ENCODE measurements at places on chromosomes 11 and 22. TPM values are rescaled to one million over a fixed set of nuclear protein-coding genes. Genes with fewer than 3 reads are reported as not detected.
A peak's percentile ranks its signal among the peaks of the same experiment; 100 is the strongest.

GRCh38 chr22:22884888-22885840 is 2.5 kb upstream of the IGLL5 start:
- DNase-seq, result no peak

- DNase-seq, result no peak
These were observed 202.9 kb downstream of the GRIK4 start for GRCh38 chr11:120714438-120714837.

DNA sequence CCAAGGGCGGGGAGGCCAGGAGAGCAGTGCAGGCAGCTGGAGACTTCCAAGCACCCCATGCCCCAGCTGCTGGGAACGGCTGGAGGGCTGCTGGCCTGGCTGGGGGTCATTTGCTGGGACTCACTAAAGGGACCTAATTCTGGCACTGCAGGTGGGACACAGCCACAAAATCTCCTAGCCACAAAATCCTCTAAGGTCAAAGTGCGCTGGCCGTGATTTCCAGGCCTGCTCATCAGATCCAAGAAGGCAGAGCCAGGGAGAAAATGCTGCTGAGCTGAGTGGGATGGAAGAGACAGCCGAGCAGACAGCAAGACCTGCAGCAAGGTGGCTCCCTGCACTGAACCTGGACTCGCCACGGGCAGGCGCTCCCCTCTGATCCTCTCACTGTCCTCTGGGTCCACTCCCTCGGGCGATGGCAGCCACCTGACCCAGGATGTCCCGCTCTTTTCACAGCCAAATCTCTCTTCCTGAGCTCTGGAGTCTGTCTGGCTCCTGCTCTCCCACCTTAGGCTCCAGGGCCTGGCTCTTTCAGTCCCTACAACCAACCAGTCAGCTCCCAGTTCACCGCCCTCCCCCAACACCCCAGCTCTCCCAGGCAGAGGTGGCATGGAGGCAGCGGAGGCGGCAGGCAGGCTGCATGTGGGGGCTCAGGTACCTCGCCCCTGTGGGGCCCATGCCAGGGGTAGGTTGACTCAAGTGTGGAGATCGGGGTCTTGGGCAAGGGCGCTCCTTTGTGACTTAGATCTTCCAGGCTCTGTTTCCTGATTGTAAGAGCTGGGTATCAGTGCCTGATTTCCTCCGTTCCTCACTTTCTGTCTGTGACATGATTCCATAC is 14.5 kb downstream of the OVOL1 start:
- no peak for DNase-seq

DNA sequence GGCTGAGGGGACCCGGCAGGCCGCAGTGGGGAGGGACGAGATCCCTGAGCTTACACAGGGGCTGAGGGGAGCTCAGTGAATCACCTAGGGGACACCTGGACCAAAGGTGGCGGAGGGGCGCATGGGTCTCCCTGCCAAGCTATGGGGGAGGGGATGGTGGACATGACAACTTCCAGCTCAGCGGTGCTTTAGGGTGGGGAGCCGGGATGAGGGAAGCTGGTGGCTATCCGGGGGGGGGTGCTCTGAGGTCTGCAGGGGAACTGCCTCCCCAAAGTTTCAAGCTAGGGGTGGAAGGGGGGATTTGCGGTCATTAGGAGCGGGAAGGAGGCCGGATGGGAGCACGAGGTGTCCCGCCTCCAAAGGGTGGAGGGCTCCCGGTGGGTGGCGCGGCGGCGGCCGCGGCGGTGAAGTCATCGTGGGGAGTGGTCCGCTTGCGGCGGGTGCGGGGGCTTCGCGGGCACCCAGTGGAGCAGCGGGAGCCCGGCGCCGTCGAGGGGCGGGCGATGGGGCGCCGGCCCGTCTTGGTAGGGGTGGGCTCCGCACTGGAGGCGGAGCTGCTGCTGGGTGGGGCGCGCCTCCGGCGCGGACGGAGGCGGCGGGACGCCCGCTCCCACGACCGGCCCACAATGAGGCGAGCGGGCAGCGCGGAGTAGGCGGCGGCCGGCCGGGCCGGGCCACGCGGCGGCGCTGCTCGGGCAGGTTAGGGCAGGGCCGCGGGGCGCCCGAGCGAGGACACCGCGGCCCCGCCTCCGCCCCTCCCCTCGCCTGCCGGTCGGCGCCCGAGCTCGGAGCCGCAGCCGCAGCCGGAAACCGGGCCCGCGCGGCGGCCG is at the start of gene MICALL1:
Gene MICALL1 (plus strand): TSS at position 764 of the 830 bp plus-strand sequence. CDS start 126 bp downstream, outside the sequence.
- peak; percentile 57 for DNase-seq

DNA sequence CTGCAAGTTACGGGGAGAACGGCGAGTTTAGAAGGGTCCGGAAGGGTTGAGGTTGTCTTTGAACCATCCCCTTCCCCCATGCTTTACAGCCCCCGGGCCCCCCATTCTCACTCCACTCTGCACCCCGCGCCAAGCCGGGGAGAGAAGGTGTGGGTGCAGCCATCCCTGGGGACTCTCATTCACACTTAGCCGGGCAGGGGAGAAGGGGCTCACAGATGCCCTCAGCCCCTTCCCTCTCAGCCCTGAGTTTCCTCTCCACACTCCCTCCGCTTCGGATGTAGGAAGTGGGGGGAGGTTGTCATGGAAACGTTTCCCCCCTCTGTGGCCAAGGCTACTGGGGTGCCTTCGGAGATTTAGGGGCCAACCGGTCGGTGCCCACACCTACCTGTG is 334 bp downstream of the CADM1 start:
- DNase-seq, result no peak

GRCh38 chr22:19596680-19597398 is 72.6 kb upstream of the CLDN5 start:
- DNase-seq, result no peak

DNA sequence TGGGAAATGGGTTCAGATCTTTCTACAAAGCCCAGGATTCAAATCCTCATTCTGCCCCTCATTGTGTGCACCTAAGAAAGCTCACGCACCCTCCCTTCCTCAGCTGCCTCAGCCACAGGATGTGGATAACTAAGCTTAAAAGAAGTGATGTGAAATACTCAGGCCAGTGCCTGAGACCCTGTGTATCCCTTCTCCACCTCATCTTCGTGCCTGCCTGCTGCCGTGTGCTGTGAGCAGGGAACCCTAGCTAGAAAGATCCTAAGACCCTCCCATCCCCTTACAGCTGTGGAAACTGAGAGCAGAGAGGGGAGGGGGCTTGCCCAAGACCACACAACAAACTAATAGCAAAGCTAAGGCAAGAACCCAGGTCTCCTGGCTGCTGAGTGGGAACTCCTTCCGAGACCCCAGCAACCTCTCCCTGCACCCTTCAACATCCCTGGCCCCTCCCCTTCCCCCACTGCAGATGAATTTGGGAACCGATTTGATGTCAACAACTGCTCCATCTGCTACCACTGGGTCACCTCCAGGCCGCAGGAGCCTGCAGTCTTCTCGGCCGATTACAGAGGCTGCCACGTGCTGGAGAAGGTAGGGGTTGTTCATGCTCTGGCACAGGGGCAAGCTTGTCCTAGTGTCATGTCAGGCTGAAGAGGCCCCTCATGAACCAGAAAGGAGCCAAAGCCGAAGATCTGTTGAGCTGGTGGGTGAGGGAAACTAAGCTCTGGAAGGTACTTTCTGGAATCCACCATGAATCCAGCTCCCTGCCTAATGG is 1.5 kb downstream of the ZP1 start:
- DNase-seq, result no peak

ALX4 gene
- 0.39 TPM for polyA plus RNA-seq

OVCH2 gene
- polyA plus RNA-seq, result 6.2 TPM

OR52I1 gene
- not detected for polyA plus RNA-seq

Measured in renal cortex interstitium (tissue), 15 donors.